ENCODE measurements at places on chromosomes 2 and 18.
A peak's percentile ranks its signal among the peaks of the same experiment; 100 is the strongest.

DNA sequence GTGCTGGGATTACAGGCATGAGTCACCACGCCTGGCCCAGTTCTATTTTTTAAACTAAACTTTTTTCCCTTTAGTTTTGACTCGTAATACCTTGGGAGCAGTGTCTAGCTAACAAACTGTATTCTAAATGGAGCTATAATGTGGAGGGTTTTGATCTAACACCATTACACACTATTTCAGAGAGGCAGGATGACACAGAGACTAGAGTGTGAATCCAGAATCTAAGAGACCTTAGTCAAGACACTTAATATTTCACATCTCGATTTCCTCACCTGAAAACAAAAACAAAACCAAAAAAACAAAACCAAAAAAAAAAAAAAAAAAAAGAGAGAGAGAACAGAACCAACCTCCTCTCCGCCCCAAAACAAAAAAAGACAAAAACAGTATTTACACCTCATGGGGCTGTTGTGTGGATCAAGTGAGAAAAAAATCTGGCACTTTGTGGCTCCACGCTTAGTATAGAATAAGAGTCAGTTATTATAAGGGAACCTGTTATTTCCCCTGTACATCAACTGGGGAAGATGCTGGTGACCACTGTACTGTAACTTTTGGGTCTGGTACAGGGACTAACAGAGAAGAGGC, 31.3 kb downstream of the DARS1 start:
- DNase-seq = no peak

- DNase-seq = no peak
Measured at GRCh38 chr18:65725251-65726050, 25.4 kb upstream of the CDH7 start.

DNA sequence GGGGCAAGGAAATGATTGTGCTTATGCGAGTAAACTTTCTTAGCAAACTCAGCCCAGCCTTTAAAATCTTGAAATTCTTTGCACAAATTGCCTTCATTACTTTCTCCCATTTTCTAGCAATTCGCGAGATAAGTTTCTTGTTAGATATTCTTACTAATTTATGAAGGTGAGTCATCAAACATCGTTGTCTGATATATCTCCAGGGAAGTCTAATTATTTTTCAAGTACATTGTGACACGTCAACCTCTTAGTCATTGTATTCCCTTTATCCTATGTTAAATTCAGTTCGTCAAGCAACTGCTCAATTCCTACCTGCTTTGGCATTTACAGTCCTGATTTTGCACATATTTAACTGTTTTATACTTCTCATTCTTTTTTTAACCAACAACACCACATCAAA, 854.5 kb upstream of the CRIM1 start:
- no peak for DNase-seq

DNA sequence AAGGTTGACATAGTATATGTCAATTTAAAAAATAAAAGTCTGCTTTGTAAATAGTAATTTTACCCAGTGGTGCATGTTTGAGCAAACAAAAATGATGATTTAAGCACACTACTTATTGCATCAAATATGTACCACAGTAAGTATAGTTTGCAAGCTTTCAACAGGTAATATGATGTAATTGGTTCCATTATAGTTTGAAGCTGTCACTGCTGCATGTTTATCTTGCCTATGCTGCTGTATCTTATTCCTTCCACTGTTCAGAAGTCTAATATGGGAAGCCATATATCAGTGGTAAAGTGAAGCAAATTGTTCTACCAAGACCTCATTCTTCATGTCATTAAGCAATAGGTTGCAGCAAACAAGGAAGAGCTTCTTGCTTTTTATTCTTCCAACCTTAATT, 78.6 kb upstream of the CSRNP3 start:
- no peak for DNase-seq

GRCh38 chr2:234821946-234822475, 129.8 kb upstream of the SH3BP4 start:
- no peak for DNase-seq

DNA sequence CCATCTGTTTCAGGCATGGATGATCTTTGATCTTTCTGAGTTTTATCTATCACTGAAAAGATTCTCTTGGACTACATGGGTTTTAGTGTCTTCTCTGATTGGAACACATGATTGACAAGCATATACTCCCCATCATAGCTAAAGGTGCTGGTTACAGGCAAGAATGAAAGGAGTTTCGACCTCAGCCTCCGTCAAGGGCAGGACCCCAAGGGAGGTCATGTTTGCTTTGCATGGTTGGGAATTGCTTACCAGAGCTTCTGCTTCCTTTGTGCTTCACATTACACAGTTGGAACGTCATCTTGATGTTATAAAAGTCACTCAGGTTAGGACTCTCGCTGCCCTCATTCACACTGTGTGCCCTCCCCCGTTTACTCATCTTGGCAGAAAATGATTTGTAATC, 287.7 kb downstream of the PIK3C3 start:
- DNase-seq = no peak

- no peak for DNase-seq
Measured at GRCh38 chr18:10365901-10366300, 88.5 kb upstream of the APCDD1 start.

GRCh38 chr2:128425731-128426620, 107.3 kb upstream of the HS6ST1 start:
- peak; percentile 36 for DNase-seq

DNA sequence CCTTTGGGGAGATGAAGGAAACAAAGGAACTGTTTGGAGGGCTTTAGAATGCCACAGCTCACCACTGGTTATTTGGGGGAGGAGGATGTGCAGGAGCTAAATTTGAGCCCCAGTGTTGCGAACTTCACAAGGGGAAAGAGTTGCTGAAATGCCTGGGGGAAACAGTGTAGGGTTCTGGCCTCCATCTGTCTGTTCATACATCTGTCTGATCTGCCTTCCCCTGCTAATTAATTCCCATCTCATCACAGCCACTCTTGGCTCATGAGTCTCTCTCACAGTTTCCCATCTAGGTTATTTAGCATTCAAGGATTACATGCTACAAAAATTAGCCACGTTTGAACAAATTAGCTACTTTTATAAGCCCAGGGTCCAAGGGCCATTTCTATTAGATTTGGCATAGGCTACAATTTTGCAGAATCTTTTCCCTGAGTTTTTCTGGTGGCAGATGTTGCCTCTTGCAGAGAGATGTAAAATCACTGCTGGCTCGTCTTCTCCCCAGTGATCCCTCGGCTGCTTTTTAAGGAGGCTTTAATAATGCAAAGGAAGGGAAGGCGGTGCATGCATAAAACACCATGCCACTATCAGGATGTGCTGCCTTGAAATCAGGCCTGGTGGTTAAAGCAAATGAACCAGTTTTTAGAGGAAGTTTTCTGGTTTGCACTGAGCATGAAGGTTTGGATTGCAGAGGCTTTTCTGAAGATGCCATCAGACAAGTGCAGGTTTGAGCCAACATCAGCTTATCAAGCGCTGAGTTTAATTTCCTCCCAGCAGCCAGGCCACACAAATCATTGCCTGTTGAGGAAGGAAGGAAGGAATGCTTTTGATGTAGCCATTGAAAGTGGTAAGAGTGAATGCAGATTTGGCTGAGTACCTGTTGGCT, 35.0 kb downstream of the ADD2 start:
- DNase-seq = no peak

DNA sequence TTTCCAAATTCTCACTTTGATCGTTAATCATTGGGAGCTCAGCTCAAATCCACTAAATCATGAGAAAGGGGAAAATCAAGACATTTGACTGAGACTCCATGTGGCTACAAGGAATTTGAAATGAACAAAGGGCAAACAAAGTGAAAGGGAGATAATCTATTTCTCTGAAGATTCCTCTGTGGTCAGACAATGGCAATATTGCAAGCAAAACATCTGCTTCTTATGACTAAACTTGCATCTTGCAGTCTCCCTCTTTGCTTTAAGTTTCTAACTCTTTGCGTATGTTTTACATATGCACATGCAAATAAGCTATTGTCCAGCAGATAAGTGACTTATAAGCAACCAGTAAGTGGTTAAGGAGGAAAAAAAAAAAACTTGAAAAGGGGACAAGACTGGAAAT, 299.1 kb upstream of the NXPH2 start:
- DNase-seq = no peak

DNA sequence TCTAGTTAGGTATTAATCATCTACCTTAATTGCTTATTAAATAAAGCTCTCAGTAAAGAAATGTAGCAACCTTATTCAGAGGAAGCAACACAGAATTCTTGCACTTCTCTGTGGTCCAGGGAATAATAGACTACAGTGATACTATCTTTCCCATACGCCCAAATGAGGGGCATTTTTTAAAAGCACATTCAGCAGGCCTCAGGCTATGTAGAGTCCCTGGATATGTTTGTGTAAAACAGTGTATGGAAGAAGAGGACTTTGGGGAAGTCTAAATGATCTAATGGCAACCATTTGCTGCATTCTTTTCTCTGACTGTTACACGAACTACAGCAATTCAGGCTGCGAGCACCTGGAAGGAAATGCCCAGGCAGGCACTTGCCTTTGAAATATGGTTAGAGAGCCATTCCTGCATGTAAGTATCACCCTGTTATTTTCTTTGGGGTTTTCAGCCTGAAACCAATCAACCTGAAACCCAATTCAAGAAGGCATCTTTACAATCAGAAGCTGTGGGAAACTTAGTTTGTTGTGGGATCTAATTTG, 1814.7 kb upstream of the CELF4 start:
- no peak for DNase-seq

DNA sequence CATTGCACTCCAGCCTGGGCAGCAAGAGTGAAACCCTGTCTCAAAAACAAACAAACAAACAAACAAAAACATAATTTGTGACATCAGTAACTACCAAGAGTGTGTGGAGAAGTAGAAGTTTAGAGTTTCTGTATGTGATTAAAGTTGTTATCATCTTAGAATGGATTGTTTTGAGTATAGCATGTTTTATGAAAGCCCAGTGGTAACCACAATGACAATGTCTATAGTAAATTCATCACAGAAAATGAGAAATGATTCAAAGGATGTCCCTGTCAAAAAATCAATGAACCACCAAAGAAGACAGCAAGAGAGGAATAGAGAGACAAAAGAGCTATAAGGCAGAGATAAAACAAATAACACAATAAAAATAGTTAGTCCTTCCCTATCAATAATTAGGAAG, 1299.2 kb downstream of the CNTNAP5 start:
- DNase-seq = no peak

GRCh38 chr2:16665748-16666448, at the start of gene CYRIA:
Gene CYRIA, minus strand, starts transcription at chr2:16665834. Its CDS starts 77,715 bp downstream, at chr2:16588119.
- peak; percentile 79 for DNase-seq

GRCh38 chr18:21664069-21664468, 40.5 kb downstream of the ABHD3 start:
- no peak for DNase-seq

DNA sequence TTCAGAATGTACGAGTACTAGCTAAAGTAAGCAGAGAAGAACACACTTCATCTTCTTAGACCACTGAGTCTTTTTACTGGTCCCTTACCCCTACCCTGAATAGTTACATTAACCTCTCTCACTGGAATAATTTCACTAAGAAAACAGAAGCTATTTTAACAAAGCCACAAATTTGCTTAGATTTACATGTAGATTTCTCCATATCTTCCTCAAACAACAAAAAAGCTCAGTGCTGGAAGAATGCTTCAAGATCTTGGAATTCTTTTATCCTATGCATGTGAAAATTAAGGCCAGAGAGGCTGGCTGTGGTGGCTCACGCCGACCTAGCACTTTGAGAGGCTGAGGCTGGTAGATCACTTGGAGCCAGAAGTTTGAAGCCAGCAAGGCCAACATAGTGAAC, 35.2 kb downstream of the MOGAT1 start:
- DNase-seq = no peak

GRCh38 chr18:68564961-68565360, 149.9 kb downstream of the TMX3 start:
- no peak for DNase-seq
